Left cardiac atrium (tissue), 4 donors: ENCODE measurements at places on chromosomes 7 and 10.
A peak's percentile ranks its signal among the peaks of the same experiment; 100 is the strongest.

DNA sequence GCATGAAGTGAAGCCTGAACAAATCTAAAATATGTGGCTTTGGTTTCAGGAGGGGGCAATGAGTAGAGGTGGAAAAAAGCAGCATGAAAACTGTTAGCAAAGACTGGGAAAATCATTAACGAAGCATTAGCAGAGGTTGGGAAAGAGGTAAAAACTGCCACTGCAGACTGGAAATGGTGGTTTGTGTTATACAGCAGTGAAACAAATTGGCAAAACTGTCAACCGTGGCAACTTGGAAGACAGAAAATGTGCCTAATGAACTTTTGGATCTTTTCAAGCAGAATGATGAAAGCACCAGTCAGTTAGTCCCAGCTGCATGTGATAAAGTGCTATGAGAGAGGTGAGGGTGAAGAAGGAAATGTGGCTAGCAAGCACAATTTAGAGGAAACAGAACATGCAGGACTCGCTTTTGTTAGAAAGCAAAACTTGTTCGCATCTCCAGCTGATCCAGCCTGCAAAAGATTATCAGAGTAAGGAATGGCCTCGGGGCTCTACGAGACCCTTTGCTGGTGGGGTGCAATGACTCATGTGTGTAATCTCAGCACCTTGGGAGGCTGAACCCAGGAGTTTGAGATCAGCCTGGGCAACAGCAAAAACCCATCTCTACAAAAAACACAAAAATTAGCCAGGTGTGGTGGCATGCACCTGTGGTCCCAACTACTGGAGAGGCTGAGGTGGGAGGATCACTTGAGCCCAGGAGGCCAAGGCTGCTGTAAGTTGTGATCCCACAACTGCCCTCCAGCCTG, 45.7 kb downstream of the SKIDA1 start:
- no peak for DNase-seq

- DNase-seq: no peak
Measured at GRCh38 chr7:157843336-157844140, 506.7 kb downstream of the DNAJB6 start.

GRCh38 chr10:122139627-122140170, 131.4 kb upstream of the BTBD16 start:
- DNase-seq: peak; percentile 67

GRCh38 chr10:51972733-51973346, 273.4 kb upstream of the CSTF2T start:
- DNase-seq: no peak

DNA sequence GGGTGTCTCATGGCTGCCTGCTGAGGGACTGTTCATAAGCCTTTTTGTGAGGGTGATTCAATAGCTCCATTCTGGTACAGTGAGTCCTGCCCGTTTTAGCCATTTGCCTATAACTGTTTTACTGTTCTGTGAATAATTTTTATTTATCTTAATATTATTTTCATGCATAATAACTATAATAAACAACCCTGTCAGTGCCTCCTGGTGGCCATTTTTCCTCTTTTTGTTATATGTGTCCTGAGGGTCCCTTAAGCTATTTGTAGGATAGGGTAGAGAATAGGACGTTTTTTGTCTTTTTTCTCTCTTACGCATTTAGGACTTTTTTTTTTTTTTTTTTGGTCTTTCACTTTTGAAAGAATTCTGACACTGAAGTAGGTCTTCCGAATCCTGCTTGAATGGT, 2.9 kb downstream of the C1QL3 start:
- no peak for DNase-seq

DNA sequence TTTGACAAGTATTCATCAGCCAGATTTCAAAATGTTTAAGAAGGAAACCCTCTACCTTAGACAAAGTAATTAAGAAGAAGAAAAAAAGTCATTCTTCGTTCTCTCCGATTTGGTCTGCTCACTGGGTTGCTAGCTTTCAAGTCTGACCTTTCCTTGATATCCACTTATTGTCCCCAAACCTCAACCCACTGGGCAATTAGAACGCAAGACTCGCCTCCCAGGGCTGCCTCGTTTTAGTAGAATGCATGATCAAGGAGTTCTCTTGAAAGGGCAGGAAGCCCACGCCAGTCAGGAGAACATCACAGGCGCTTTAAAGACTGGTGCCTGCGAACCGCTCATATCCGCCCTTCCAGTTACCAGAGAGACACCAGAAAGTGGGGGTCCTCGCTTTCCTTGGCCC, 637.7 kb downstream of the PARD3 start:
- no peak for DNase-seq

DNA sequence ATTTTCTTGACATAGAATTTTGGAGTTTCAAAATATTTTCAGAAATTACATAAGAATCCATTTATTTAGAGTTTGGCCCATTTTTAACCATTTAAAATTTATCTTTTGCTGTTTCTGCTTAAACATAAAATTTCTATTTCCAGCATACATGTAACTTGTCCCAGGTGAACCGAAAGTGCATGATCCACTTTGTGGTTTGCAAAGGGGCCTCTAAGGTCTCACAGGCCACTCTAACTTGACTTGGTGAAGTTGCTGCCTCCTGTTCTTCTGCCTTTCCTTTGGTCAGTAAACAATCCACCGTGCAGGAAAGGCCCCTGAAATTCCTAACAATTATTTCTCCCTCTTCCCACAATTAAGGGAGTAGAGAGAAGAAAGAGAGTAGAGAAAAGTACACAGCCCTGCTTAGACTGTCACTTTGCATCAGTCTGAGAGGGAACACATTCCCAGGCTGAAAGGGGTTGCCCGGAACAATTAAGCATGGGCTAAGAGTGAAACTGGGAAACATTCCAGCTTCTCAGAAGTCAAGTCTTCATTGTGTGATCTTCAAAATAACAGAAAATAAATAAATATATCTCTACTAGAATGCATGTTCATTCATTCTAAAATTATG, 79.5 kb upstream of the SEMA3A start:
- no peak for DNase-seq

- DNase-seq: no peak
Measured at GRCh38 chr7:158416283-158416933, 171.2 kb downstream of the PTPRN2 start.

- no peak for DNase-seq
Measured at GRCh38 chr7:32915041-32915536, 23.5 kb upstream of the KBTBD2 start.

GRCh38 chr10:23038172-23038571, 57.2 kb upstream of the MSRB2 start:
- no peak for DNase-seq

DNA sequence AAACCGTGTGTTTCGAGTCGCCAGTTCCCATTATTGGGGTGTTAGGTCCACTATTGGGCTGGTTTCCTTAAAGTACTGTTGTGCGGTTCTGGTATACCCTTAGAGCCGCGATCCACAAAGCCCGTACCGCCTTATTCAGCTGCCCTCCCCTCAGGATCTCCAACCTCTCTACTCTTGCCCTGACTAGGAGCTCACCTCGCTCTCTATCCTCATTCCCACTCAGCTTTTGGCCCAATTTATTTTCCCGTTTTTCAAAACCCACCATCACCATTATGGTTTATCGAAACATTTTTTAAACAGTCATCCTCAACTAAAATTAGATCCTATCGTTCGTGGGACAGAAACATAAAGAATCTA, 461 bp upstream of the ETV1 start:
- no peak for DNase-seq

DNA sequence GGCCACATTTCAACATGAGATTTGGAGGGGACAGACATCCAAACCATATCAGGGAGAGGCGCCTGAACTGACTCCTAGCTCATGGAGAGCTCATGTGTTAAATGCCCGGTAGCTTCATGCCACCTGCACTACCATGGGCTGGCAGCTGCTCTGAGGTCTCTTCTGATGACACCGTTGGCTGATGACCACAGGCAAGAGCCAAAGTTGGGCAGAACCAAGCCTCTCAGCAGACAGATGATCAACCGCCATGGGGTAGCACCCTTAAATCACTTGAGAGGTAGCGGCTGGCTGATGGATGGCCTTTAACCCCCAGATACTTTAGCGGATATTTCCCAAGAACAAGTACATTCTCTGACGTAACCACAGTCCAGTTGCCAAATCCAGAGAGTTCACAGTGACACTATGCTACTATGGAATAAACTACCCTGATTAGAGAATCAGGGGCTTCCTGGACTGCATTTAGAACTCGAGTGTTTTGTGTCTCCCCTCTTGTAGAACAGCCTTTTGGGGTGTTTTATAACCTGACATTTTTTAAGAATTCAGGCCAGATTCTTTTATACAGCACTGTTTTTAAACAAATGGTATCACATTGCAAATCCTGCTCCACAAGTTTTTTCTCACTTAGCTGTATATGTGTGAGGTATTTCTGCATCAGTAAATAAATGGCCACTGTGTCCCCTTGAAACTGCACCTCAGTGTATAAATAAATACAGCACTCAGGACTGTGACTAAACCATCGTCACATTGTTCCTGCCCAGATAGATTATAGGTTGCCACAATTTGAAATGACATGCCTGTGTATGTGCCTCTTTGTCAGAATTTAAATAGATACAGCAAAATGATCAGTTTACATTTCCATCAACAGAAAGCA, 30.8 kb upstream of the DRGX start:
- DNase-seq: no peak

GRCh38 chr10:113278221-113278620, 274.6 kb upstream of the HABP2 start:
- DNase-seq: no peak

DNA sequence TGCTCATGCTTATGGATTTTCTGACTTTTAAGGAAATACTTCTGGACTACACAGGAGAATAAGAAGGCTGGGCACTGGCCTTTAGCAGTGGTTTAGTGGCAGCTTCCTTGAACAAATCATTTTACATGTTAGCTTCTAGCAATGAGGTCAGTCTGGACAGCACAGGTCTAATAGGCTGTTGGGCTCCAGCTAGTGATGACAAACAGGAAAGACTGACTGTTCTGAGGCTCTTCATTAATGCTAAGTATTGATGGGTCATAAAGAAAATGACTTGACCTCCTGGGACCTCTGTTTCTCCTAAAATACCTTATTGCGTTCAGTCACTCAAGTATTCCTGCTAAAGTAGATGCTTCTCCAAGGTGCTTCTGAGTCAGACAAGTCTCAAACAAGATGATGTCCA, 4.9 kb upstream of the RHOBTB1 start:
- DNase-seq: no peak

DNA sequence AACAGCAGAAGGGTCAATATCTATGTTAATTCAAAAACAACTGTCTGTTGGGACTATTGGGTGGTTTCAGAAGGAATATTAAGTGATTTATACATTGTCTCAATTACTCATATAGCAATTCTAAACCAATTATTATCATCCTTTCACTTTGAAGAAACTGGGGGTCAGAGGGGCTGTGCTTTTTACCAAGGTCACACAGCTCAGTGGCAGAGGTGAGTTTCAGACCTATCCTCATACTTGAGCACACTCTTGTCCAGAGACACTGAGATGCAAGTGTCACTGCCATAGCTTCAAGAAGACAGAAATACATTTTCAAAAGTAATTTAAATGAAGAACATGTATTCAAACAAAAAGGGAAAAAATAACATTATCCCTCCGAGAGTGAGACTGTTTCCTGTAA, 195.3 kb downstream of the ARL4A start:
- DNase-seq: no peak
